Stimulated activated CD8-positive, alpha-beta memory T cell treated with anti-CD3 and anti-CD28 coated beads, Interleukin-4, amount 100 ng/mL, for 1 hour (primary cell): ENCODE measurements at places on chromosomes 12 and 14.

- no peak for DNase-seq
Measured at GRCh38 chr12:90593596-90594295, 361.2 kb downstream of the CCER1 start.

- DNase-seq = no peak
Measured at GRCh38 chr12:104910196-104910840, 47.8 kb downstream of the SLC41A2 start.

DNA sequence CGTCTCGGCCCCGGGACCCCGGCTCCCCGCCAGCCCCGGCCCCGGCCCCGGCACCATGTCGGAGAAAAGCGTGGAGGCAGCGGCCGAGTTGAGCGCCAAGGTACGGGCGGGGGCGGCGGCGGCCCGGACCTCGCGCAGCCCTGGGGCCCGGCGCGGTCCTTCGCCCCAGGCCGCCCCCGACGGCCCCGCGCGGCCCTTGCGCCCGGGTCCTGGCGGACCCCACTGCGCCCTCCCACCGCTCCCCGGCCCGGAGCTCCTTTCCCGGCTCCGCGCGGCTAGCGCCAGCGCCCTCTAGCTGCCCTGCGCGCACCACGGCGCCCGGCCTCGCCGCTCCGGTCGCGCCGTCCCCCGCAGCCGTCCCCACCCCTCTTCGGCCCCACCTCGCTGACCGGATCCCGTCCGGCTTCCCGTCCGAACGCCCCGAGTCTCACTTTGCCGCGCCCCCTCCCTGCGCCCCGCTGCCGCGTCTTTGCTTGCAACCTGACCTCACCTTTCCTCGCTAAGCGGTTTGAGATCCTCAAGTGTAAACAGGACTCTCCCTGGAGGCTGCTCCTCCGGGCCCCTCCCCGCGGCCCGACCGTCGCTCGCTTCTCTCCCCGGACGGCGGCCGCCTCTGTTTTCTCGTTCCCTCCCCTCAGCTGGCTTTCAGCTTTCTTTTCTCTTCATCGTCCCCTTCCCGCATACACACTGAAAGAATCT, 637 bp downstream of the PTMS start:
- no peak for DNase-seq

GRCh38 chr14:103058164-103059055, 1.1 kb upstream of the CDC42BPB start:
- no peak for DNase-seq

GRCh38 chr12:104959335-104959841, 1.3 kb upstream of the SLC41A2 start:
- DNase-seq = no peak

- DNase-seq = no peak
Measured at GRCh38 chr12:83629931-83630330, 943.2 kb downstream of the TMTC2 start.

DNA sequence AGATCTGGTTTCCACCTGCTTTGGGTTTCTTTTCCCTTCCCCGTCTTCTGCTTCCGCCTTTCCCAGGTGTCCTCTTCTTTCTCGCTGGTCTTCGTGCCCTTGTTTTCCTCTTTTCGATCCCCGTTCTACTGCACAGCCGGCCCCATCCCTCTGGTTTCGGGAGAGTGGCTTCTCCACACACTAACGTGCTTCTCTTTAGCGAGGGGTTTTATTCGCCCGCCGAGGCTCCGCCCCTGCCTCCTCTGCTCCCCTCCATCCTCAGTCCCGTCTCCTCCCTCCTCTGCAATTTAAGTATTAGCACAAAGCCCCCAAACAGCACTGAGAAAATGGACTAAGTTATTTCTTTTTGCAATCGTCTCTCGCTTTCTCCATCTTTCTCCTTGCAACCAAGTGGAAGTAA, at the start of gene SLC7A8:
TSS of gene SLC7A8 (minus strand) at position 182 of the 400 bp plus-strand sequence. CDS start 746 bp downstream, outside the sequence.
- no peak for DNase-seq

GRCh38 chr12:94427501-94428381, 31.9 kb downstream of the CEP83 start:
- DNase-seq = no peak

DNA sequence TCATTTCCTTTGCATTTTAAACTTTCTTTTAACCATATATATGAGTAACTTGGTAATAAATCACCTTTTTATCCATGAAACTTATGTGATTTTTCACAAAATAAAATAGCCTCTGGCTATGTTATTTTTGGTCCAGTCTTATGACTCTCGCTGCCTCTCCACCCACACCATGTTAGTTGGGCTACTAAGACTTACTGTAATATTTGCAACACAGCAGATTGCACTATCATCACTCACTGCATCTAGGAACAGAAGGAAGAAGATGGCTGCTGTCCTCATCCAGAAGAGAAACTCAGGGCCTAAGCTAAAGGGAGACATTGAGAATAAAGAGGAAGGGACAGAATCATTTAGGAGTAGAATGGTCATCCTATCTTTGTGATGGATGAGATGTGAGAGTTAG, 12.6 kb upstream of the B4GALNT3 start:
- no peak for DNase-seq

- DNase-seq = no peak
Measured at GRCh38 chr12:31444736-31445135, 118.8 kb upstream of the SINHCAF start.
